Suprapubic skin (tissue), 4 donors: ENCODE measurements at places on chromosomes 11 and 22. TPM values are rescaled to one million over a fixed set of nuclear protein-coding genes. Genes with fewer than 3 reads are reported as not detected.

BAIAP2L2 gene
- total RNA-seq = 1.7 TPM

P2RY6 gene
- total RNA-seq = 0.38 TPM

MAPK8IP2 gene
- total RNA-seq = 2.6 TPM

BEST1 gene
- 2.7 TPM for total RNA-seq

FAM111B gene
- total RNA-seq = 0.48 TPM

TBX10 gene
- not detected for total RNA-seq

PTPRCAP gene
- 0.59 TPM for total RNA-seq

LYVE1 gene
- total RNA-seq = 8.7 TPM

SCO2 gene
- total RNA-seq = 4.7 TPM

SHISA8 gene
- total RNA-seq = not detected

TMEM132A gene
- total RNA-seq = 9.6 TPM

SPDYC gene
- total RNA-seq = not detected

PGA5 gene
- not detected for total RNA-seq

NPTXR gene
- 2.0 TPM for total RNA-seq

DGCR8 gene
- total RNA-seq = 22.4 TPM

TRIM48 gene
- total RNA-seq = not detected

PAMR1 gene
- 15.4 TPM for total RNA-seq

TCN1 gene
- 2.0 TPM for total RNA-seq

MRPL11 gene
- total RNA-seq = 22.0 TPM

LRP5 gene
- total RNA-seq = 37.8 TPM

IGSF22 gene
- total RNA-seq = not detected

GAB4 gene
- total RNA-seq = 0.32 TPM

FXYD6 gene
- total RNA-seq = 4.8 TPM

MS4A6A gene
- total RNA-seq = 8.0 TPM

MEN1 gene
- 46.6 TPM for total RNA-seq

TPBGL gene
- total RNA-seq = not detected

AGBL2 gene
- total RNA-seq = not detected

ARHGAP20 gene
- 1.2 TPM for total RNA-seq

KLHL35 gene
- total RNA-seq = 0.97 TPM

PLAAT2 gene
- not detected for total RNA-seq

OR8G5 gene
- not detected for total RNA-seq

SYT12 gene
- 0.42 TPM for total RNA-seq

OR2AT4 gene
- total RNA-seq = not detected

ANO5 gene
- 0.76 TPM for total RNA-seq

TRMU gene
- 45.7 TPM for total RNA-seq

APOBEC3H gene
- not detected for total RNA-seq

TEX12 gene
- 1.1 TPM for total RNA-seq

SLC17A6 gene
- total RNA-seq = not detected

CDHR5 gene
- total RNA-seq = 1.1 TPM

DEFB131B gene
- not detected for total RNA-seq

IL17REL gene
- not detected for total RNA-seq

YPEL4 gene
- 1.2 TPM for total RNA-seq

BMAL1 gene
- total RNA-seq = 91.1 TPM

FOLR2 gene
- total RNA-seq = 4.8 TPM
